ENCODE measurements at places on chromosomes 2 and 18. TPM values are rescaled to one million over a fixed set of nuclear protein-coding genes. Genes with fewer than 3 reads are reported as not detected.

The UGP2 gene
- 98.4 TPM for total RNA-seq

DNA sequence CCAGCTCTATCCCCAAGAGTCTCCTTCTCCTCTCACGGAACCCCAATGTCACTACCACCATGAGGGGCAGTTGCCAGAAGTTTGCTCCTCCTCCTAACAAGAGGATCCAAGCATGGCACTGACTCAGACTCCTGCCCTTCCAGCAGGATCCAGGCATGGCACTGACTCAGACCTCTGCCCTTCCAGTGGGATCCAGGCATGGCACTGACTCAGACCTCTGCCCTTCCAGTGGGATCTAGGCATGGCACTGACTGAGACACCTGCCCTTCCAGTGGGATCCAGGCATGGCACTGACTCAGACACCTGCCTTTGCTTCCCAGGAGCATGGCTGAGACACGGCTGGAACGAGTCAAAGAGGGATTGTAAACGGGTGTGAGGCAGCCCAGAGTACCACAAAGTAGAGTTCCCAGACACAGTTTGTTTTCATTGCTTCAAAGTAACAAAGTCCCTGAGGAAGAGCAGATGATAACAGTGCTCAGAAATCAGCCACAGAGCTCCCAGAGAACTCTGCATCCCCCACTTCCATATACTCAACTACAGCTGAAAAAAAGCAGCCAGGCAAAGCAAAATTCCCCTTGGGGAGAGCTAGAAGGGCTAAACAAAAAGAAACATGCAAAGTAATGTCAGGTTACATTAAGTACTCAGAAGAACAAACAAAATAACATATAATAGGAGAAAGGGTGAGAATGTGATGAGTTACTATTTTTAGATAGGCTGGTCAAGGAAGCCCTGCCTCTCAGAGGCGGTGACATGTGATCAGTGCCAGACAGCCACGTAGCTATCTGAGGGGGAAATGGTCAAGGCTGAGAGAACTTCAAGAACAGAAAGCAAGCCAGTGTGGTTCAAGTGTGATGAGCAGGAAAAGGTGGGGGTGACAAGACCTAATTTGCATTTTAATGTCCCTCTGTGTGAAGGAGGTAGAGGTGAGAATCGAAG, 3.0 kb downstream of the BUB1 start:
- DNase-seq: peak; percentile 59

DNA sequence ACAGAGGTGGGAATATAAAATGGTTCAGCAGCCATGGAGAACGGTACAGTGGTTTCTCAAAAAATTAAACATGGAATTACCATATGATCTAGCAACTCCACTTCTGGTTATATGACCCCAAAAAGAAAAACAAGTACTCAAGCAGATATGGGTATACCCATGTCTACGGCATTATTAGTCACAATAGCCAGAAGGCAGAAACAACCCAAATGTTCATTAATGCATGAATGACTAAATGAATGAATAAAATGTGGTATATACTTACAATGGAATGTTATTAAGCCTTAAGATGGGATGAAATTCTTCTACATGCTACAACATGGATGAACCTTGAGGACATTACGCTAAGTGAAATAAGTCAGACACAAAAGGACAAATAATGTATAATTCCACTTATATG, 266.8 kb upstream of the FBXO11 start:
- DNase-seq: peak; percentile 78

DNA sequence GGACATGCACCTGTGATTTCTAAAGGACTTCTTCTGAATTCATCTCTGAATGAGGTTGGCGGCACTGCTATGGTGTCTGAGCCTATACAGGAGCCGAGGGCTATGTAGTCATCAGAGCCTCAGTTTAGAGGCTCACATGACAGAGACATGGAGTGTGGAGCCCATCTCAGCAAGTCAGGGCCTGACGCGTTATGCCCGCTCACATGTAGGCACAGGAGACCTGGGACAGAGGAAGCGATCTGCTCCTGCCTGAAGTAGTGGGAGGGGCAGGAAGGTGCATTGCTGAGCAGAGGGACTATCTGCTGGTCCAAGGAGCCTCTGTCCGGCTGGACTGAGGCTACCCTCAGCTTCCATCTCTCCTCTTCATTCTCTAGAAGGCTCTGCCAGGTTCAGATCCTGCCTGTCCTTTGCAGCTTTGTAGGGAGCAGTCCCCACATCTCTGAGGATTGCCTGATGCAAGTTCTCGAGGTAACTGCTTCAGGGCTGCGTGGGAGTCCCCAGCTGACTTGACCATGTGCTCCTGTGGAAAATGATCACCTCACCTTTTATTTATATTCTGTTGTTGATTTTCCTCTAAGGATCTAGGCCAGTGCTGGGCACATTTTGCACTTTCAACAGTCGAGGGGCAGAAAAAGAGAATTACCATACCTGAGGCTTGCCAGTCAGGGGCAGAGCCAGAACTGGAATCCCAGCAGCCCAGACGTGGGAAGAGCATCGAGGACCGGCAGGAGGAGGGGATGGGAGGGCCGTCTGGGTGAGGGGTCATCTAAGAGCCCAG, 16.6 kb downstream of the KLHL29 start:
- DNase-seq: no peak

GRCh38 chr2:11539317-11540147, 5.7 kb downstream of the GREB1 start:
- no peak for DNase-seq
